ENCODE measurements at places on chromosomes 2 and 18.

DNA sequence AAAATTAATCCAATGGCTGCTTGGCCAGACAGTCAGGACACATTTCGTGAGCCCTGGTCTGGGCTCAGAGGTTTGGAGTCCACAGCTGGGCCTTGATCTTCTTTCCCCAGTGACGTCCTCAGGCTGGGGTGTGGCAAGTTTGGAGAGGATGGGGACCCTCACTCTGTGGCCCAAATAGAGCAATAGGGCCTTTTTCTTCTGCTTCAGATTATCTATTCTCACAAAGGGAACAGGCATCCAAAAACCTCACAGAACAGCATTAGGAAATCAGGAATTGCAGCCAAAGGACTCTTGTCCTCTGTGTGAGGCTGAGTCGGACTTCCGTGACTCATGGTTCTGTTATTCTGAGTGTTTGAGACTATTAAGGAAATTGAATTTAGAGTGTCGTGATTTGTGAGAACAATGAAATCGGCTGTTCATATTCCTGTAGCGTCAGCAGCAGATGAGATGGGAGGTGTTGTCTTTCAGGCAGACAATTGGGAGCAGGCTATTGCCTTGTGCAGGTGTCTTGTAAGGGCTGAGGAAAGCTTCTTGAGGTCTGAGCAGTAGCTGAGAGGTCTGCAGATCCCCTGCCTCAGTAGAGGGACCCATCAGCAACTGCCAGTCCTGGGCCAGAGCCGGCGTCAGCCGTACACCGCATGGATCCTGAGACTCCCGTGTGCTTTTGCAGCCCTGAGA lies 113.8 kb downstream of the SH3RF3 start:
- no peak for DNase-seq

- no peak for DNase-seq
These were observed 53.8 kb upstream of the ALPP start for GRCh38 chr2:232324778-232325177.

GRCh38 chr2:53949457-53949856 lies 21.3 kb downstream of the PSME4 start:
- DNase-seq, result no peak

GRCh38 chr2:204228169-204228886 lies 291.8 kb downstream of the ICOS start:
- no peak for DNase-seq

DNA sequence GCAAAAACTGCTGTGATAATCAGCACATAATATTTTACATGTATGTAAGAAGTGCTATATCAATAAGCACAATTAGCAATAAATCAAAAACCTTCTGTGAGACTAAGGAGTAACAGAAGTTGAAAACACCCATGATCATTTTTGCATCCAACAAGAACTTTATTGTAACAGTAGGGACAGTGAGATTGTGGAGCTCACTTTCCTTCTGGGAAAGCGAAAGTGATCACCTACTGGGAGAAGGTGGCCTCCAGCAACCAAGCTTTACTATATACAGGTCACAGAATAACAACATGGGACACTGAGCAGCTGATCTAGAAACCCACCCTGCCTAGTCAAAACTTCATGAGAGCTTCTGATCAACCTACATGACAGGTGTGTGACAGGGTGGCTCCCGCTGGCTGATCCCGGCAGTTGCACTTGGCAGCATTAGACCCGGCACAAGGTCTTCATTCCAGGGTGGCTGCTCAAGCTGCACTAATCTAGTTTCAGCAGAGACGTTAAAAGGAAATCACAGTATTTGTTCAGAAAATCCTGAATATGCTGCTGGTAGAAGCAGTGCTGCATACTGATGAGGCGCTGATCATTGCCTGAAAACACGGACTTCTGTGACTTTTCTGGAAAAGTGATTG lies 63.5 kb upstream of the ARL5A start:
- no peak for DNase-seq

Measured in CD4-positive, alpha-beta T cell treated with Interleukin-21 for 1 hour (primary cell).